ENCODE measurements at places on chromosomes 2 and 18. TPM values are rescaled to one million over a fixed set of nuclear protein-coding genes. Genes with fewer than 3 reads are reported as not detected.

Gene OR6B2
- total RNA-seq = not detected

- DNase-seq = peak; percentile 34
Observed at GRCh38 chr18:37251679-37252078, 313.9 kb downstream of the CELF4 start.

Gene UGT1A10
- total RNA-seq = not detected

- no peak for DNase-seq
Observed at GRCh38 chr2:19125901-19126680, 232.3 kb downstream of the OSR1 start.

DNA sequence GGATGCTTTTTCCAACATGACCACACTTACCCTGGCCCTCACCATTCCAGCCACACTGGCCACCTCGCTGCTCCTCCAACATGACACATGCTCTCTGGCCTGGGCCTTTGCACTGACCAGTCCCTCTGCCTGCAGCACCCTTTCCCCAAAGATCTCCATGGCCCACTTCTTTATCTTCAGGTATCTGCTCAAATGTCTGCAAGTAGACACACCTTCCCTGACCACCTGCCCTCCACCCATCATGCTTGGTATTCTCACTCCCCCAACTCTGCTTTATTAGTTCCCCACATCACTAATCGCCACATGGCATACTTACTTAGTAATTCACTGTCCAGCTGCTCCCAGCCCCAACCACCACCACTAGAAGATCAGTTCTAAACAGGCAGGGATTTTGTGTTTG is 214.2 kb downstream of the BCL11A start:
- DNase-seq = no peak

DNA sequence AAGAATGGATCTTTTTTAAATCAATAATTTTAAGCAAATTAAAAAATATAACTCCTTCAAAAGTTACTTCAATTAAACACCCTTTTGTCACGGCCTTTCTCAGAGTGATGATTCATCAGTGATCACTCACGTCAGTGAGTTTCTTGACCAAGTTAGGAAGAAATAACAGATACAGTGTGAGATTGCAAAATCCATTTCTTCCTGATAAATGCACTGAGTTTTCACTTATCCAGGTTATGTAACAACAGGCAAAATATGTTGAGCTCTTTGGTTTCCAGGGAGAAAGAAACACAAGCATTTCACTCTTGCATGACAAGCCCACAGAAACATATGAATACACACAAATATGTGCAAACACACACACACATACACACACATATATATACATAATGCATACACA is 195.9 kb upstream of the CYRIA start:
- no peak for DNase-seq

DNA sequence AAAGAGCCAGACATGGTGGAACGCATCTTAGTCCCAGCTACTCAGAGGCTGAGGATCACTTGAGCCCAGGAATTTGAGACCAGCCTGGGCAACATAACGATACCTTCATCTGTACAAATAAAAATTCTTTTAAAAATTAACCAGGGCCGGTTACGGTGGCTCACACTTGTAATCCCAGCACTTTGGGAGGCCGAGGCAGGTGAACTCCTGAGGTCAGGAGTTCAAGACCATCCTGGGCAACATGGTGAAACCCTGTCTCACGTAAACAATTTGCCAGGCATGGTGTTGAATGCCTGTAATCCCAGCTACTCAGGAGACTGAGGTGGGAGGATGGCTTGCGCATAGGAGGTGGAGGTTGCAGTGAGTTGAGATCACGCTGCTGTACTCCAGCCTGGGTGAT is 25.8 kb upstream of the KCNG3 start:
- DNase-seq = no peak

Gene CYS1
- 4.5 TPM for total RNA-seq

Gene SLC9A4
- not detected for total RNA-seq

DNA sequence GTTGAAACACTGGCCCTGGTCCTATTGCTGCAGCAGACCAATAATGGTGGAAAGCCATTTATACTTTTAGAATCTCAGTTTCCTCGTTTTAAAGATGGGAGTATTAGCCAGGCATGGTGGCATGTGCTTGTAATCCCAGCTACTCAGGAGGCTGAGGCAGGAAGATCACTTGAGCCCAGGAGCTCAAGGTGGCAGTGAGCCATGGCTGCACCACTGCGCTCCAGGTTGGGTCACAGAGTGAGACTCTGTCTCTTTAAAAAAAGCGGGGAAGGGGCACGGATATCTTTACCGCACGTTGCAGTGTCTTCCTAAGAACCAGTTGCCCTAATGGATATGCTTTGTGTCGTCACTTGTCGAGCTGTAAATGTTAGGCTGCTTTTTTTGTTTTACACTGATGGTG is 8.3 kb downstream of the MTCL1 start:
- no peak for DNase-seq

Gene TRIM54
- total RNA-seq = not detected

Gene RIT2
- not detected for total RNA-seq

GRCh38 chr2:237967463-237967951 is 693 bp downstream of the UBE2F start:
- peak; percentile 76 for DNase-seq

Gene ALLC
- total RNA-seq = not detected

Gene FNDC4
- 2.0 TPM for total RNA-seq

- no peak for DNase-seq
Observed at GRCh38 chr2:4265936-4266335, 562.6 kb downstream of the DCDC2C start.

GRCh38 chr2:169095621-169096105 is 26.3 kb downstream of the DHRS9 start:
- no peak for DNase-seq

Gene DPYSL5
- total RNA-seq = not detected

DNA sequence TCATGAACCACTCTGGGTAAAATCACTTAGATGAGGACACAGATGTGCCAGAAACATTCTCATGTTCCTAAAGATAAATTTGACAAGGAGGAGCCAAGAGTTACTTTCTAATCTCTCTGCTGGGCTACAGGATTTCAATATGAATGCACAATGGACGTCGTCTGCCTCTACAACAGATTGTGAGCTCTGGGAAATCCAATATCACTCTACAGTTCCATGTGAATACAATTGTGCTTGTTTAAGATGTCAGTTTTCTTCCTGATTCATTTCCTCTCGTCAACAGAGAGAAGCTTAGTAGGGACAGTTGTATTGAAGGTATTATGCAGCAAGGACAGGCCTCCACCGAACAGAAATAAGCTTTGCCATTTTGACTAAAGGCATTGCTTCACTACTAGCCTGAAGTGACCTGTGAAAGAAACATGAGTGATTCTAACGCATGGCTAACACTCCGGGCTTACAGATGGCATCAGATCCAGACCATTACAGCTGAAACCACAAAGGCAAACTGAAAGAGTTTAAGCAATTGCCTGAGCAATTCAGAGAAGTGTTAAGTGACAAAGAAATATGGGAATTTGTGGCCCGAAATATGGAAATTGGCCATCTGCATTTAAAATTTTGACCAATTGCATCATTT is 1591.5 kb downstream of the LRP1B start:
- no peak for DNase-seq

DNA sequence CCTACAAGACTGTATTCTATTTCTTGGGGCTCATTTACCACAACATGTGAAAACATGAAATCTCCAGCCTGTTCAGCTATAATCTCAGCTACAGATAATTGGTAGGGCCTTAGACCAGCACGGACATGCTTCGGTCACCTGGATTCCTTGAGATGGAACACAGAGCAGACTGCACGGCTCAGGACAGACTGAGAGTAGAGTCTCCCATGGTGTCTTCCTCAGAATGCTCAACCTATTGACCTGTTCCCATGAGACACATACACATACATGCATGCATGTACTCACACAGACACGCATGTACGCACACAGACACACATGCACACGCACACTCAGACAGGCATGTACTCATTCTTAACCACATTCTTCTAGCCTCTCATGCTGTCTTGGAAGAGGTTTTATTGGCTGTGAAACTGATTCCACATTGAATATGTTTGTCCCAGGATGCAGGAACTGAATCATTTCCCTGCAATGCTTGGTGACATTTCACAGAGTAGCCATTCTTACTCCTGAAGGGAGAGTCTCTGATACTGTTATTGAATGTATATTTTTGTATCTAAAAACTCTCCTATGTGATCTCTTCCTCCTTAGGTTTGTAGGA is 23.5 kb upstream of the BZW1 start:
- DNase-seq = no peak

Gene PPP1R1C
- 5.8 TPM for total RNA-seq

Gene NOL4
- not detected for total RNA-seq

DNA sequence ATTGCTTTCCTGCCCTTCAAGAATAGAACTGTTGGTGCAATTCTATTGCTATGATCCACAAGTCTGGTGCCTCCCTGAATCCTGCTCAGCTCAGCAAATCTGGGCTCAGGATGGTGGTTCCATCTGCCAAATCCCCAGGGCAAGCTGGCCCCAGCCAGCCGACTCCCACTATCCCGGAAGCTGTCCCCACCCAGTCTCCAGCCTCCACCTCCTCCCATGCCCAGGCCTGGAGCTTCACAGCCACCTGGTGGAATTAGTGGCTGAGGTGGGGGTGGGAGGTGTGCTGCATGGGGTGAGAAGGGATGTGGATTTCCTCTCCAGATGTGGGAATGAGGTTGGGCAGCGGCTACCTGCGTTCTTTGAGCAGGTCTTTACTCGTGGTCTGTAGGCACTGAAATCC is 119.3 kb upstream of the SMAD2 start:
- DNase-seq = no peak

Gene GBX2
- not detected for total RNA-seq

Gene EVX2
- total RNA-seq = not detected

DNA sequence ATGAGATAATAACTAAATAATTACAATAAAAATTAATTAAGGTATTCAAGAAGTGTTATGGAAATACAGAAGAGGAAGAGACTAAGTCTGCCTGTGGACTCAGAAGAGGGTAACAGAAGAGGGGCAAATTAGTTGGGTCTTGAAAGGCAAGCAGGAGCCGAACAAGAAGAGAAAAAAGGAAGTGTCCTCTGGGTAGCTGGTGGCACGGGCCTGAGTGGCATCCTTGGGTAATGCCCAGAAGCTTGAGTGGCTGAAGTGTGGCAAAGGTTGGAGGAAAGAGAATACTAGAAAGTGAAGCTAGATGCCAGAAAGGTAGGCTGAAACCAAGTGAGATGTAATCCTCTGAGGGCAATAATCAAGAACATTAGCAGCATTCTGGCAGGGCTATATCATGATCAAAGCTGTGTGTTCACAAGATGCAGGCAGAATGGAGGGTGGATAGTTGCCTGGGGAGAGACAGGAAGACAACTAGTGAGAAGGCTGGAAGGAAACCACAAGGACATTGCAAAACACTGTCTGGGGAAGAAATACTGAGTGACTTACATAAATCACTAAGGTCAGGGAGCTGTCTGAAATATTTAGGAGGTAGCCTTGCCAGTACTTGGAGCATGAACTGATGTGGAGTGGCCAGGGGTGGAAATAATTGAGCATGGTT is 16.2 kb downstream of the DOCK10 start:
- peak; percentile 67 for DNase-seq

DNA sequence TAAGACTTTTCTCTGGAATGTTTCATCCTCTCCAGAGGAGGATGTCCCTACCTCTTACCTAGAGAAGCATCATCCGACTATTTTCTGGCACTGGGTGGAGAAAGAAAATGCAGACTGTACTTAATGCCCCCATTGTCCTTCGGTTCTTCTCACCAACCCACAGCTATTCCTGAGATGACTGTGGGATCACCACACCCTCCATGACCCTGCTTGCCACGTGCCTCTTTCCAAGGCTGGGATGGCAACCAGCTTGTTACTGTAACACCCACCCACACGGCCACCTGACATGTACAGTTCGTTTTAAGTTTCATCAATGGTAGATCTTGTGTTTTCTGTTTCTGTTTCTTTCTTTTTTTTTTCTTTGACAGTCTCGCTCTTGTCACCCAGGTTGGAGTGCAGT is 365.2 kb downstream of the FBXO15 start:
- no peak for DNase-seq

DNA sequence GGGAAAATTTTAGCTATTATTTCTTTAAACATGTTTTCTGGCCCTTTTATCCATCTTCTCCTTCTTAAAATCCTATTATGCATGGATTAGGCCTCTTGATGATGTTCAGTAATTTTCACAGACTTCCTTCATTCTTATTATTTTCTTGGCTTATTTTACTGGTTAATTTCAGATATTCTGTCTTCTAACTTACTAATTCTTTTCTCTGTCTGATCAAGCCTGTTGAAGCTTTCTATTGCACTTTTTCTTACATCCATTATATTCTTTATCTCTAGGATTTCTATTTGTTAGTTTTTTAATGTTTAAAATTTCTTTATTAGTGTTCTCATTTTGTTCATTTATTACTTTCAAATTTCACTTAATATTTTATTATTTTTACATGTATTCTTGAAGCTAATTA is 105.3 kb upstream of the GALNT13 start:
- no peak for DNase-seq

Gene MAL
- total RNA-seq = 21.2 TPM

GRCh38 chr2:163800951-163801381 is 65.2 kb upstream of the FIGN start:
- DNase-seq = no peak

Gene TUBA4B
- total RNA-seq = not detected

GRCh38 chr2:157769856-157770255 is 106.3 kb downstream of the ACVR1 start:
- no peak for DNase-seq
